ENCODE measurements at places on chromosomes 1 and 21. TPM values are rescaled to one million over a fixed set of nuclear protein-coding genes. Genes with fewer than 3 reads are reported as not detected.
A peak's percentile ranks its signal among the peaks of the same experiment; 100 is the strongest.

IL22RA1 gene
- not detected for total RNA-seq

F3 gene
- 102 TPM for total RNA-seq

DNA sequence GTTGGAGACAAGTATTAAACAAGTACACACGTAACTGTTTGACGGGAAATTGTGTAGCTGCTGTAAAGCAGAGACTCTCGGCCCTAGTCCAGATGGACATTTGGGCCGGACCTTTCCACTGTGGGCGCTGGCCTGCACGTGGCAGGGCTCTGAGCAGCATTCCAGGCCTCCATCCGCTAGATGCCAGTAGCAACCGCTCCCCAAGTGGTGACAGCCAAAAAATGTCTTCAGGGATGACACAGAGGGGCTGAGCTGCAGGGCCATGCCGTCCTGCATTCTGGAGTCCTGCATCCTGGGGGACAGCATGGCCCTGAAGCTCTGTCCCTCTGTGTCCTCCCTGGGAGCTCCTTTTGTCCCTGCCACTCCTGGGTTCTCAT is 24.8 kb downstream of the A3GALT2 start:
- DNase-seq: no peak

DNA sequence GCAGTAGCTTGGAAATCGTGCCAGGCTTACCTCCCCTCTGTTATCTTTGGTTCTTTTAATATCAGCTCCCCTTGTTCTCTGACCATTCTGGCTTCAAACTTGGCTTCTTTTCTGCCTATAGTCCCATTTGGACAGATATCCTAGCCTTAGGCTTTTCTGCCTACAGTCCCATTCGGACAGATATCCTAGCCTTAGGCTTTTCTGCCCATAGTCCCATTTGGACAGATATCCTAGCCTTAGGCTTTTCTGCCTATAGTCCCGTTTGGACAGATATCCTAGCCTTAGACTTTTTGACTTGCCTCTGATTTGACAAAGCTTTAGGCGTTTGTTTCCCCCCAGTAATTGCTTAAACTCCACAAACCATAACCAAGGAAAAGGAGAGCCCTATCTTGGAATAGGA is 25.6 kb downstream of the CHML start:
- no peak for DNase-seq

IGSF5 gene
- total RNA-seq: not detected

DNA sequence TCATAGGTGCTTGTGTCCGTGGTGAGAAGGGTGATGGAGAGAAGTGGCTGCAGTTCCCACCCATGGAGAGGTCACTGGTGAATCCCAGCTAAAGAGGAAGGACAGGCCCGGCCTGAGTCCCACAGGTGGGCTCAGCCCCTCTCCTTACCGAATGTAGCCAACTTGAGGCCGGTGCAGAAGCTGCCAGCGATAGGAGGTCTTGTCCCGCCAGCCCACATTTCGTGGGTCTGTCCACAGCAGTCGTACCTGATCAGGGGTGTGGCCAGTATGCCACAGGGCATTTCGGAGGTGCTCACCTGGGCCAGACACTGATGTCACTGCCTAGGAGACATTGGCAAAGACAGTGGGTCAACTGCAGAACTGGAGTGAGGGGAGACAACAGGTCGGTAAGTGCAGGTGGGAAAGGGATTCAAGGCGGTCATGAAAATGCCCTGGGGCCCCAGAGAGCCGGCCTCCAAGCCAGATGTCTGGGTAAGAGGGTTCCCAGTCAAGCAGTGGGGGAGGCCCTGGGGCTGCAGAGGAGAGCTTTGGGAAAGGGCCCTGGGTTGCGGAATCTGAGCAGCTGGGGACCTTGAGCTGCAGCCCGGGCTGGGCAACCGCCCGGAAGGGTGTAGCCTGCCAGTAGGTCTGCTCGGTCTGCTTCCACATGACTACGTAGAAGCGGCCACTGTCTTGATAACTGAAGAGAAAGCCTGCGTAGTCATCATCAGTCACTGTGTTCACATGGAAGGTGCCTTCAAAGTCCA is 10.6 kb downstream of the THBS3 start:
- no peak for DNase-seq

GRCh38 chr1:55060133-55060999 is 21.0 kb downstream of the PCSK9 start:
- DNase-seq: no peak

- DNase-seq: no peak
Measured at GRCh38 chr1:31617218-31617915, at the start of gene HCRTR1. TSS of gene HCRTR1 (plus strand) at chr1:31617689. CDS start at chr1:31619193, 1,504 bp downstream.

NEK2 gene
- 35.0 TPM for total RNA-seq

- DNase-seq: no peak
Measured at GRCh38 chr1:66712839-66713238, 39.4 kb upstream of the DYNLT5 start.

DNA sequence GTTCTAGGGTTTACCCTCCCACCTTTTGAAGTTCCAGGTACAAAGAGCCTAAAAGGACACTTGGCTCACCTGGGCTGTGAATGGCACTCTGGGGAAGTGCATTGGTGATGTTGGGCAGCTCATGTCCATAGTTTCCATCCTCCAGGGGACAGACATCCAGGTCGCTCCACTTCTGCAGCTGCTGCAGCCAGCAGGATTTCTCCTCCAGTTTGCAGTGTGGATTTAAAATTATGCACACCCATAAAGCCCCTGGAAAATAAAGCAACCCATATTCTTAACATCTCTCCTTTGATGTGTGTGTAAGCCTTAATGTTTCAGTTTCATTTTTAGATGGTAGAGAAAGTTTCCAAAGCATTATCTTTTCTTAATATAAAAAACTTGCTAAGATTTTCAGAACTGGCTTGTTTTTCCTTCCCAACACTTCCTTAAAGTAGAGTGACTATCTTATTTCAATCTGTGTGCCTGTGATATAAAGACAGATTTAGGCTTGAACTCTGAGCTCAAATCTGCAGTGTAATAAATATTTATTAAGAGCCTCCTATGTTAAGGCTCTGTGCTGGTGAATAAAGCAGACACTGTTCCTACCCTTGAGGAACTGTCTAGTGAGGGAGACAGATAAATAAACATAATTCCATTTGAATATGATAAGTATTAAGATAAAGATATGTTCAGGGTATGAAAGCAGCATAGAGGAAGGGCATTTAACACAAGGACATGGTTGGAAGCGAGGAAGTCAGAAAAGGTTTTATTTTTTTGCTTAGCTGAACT is 39.1 kb downstream of the UROD start:
- no peak for DNase-seq

- DNase-seq: peak; percentile 42
Measured at GRCh38 chr1:186465946-186466345, 5.0 kb upstream of the PDC start.

GRCh38 chr1:78240191-78240590 is 194.4 kb downstream of the GIPC2 start:
- no peak for DNase-seq

AKR7A3 gene
- total RNA-seq: under 0.01 TPM

S100A12 gene
- not detected for total RNA-seq

DNA sequence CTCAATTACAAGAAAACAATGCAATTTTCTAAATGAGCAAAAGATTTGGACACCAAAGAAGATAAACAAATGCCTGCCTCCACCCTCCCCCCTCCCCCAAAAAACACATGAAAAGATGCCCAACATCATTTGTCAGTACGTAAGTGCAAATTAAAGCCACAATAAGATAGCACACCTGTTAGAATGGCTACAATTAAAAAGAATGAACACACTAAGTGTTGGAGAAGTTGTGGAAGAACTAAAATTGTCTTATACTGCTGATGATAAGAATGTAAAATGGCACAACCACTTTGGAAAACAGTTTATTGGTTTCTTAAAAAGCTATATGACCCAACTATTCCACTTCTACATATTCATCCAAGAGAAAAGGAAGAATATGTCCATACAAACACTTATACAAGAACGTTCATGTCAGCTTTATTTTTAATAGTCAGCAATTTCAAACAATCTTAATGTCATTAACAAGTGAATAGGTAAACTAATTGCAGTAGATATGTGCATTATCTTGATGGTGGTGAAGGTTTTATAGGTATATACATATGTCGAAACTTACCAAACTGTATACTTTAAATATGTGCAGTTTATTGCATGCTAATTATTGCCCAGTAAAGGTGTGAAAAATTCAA is 10.4 kb downstream of the IL20 start:
- DNase-seq: no peak

KRTAP20-4 gene
- not detected for total RNA-seq

- peak; percentile 39 for DNase-seq
Measured at GRCh38 chr1:42931108-42931539, 27.5 kb downstream of the SLC2A1 start.

DNA sequence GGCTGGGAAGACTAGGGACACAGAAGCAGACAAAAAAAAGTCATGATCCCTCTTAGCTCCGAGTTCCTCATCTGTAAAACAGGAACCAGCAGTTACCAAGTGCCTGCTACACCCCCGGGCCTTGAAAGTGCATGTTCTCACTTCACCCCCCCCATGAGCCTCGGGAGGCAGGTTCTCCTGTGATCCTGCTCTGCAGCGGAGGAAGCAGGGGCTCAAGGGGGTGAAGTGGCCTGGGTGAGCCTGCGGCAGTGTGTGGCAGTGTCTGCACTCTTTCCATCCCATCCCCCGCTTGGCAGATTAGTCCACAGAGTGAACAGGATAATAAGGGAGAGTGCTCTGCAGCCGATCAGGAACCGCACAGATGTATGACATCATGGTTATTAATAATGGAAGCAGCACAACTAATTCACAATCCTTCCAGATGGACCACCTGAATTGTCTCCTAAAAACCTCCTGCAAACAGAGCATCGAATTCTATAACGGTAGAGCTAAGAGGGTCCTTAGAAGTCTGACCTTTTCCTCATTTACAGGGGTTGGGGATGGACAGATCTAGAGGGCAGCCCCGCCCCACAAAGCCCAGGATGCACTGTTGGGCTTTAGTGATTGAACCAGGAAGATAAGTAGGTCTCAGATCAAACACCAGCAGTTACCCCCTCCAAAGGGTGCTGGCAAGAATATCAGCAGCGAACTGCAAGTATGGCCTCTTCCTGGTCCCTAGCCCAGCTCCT is 174.1 kb upstream of the EDN2 start:
- DNase-seq: no peak

GRCh38 chr1:61812916-61813315 is 70.6 kb downstream of the PATJ start:
- peak; percentile 4 for DNase-seq

- no peak for DNase-seq
Measured at GRCh38 chr1:192224396-192224795, 66.1 kb downstream of the RGS18 start.

DNA sequence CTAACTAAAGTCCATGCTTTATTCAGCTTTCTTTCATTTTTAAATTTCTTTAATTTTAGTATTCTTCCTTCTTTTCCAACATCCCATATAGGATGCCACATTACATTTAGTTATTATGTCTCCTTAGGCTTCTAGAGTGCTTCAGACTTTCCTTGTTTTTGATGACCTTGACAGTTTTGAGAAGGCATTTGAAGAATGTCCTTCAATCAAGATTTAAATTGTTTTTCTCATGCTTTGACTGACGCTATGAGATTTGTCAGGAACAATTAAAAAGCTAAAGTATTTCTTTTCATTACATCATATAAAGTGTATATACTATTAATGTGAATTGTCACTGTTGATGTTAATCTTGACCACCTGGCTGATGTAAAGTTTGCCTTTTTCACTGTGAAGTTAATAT is 173.7 kb upstream of the LYPLAL1 start:
- DNase-seq: no peak

ACKR1 gene
- not detected for total RNA-seq

GRCh38 chr1:34906756-34907155 is 22.7 kb downstream of the DLGAP3 start:
- no peak for DNase-seq

DNA sequence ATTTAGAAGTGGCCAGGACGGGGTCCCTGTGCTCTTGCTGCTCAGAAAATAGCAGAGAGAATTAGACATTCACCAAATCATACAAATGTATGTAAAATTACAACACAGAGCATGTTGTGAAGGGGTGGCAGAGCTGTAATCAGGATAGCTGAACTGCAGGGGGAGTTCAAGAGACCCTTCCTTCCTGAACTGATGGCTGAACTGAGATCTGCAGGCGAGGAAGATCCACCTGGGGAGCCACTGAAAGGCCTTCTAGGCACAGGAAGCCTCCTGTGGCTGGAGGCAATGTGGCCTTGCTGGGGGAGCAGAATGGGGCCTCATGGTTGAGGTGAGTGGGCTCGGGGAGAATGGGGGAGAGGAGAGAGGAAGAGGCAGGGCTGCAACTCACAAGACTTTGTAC is 216.5 kb downstream of the PRDM2 start:
- DNase-seq: no peak

DNA sequence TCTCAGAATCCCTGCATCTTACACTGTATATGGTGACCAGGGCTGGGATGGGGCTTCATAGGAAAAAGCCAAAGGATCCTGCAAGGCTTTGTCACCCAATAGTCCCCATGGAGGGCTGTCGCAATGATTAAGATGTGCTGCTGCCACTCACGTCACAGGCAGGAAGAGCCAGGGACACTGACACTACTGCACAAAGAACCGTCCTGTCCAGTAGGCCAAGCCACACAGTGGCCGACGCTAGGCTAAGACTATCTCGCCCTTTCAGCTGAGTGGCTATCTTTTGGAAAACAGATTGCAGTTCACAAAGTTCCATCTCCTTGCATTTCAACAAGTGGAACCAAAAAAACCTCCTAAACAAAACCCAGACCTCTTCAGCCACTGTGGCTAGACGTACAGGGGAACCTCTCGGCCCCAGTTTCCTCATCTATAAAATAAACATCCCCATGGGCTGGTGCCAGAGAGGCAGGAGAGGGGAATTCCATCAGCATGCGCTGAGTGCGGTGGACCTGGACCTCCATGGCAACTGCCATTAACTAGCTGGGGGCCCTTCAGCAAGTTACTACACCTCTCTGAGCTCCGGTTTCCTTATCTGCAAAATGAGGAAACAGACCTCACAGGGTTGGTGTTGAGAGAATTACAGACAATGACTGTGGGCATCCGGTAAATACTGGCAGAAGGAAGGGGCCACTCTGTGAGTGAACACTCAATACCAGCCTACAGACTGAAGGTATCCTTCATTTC is 8.7 kb downstream of the CAPZB start:
- peak; percentile 79 for DNase-seq

- DNase-seq: no peak
Measured at GRCh38 chr1:190376044-190376443, 101.6 kb downstream of the BRINP3 start.

- no peak for DNase-seq
Measured at GRCh38 chr1:53521924-53522552, 62.8 kb downstream of the DMRTB1 start.

All from IMR-90 (cell line).